ENCODE measurements at places on chromosomes 13 and 19. TPM values are rescaled to one million over a fixed set of nuclear protein-coding genes. Genes with fewer than 3 reads are reported as not detected.

GRCh38 chr13:49292742-49293486 lies 45.2 kb downstream of the CDADC1 start:
- peak; percentile 17 for DNase-seq

GRCh38 chr13:114132419-114133121 lies at the start of gene RASA3:
TSS of gene RASA3 (minus strand) at chr13:114132623. CDS start at chr13:114132489, 134 bp downstream.
- DNase-seq: peak; percentile 93

DNA sequence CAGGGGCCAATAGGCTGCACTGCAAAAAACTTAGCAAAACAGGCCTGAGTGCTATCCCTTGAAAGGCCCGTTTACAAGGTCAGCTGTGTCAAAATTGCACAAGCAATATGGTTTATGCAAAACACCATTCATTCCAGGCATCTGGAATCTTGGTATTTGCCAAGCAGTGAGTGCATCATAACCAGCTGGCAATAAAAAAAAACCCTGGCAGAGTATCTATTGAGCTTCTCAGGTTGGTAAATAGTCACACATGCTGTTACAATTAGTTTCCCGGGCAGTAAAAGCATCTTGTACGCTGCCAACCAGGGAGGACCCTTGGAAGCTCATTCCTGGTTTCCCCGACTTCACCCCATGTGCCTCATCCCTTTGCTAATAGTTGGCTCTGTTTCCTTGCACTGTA lies 21.3 kb downstream of the ZNF77 start:
- no peak for DNase-seq

GRCh38 chr19:12784871-12785430 lies 6.3 kb upstream of the JUNB start:
- no peak for DNase-seq

DNA sequence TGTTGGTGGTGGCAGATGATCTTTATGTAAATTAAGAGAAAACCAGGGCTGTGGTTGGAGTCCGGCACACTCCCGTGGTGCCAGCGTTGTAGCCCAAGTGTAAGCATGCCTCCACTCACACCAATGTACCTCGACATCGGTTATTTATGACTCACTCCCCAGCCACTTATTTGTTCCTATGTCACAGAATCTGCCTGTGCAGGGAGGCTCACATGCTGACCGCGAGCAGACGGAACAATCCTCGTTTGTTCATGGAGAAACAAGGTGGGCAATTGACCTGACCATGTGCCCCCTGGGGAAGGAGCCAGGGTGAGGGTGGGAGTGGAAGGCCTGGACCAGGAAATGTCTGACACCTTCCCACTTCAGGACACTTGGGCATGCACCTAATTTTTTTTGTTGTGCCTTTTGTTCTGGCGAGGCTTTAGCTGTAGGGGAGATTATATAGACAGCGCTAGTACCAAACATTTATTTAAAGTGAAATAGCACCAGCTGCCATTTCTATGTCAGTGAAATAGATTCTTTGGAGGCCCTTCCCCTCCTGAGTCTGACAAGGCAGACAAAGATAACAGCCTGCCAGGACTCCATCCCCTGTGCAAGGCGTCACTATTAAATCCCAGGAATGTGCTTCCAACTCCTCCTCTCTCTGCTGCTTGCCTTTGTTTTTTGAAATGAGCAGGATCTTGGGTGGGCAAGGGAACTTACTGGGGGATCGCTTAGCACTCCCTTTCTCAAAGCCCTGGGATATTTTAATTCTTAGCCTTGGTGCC lies 394.2 kb downstream of the FGF9 start:
- no peak for DNase-seq

DNA sequence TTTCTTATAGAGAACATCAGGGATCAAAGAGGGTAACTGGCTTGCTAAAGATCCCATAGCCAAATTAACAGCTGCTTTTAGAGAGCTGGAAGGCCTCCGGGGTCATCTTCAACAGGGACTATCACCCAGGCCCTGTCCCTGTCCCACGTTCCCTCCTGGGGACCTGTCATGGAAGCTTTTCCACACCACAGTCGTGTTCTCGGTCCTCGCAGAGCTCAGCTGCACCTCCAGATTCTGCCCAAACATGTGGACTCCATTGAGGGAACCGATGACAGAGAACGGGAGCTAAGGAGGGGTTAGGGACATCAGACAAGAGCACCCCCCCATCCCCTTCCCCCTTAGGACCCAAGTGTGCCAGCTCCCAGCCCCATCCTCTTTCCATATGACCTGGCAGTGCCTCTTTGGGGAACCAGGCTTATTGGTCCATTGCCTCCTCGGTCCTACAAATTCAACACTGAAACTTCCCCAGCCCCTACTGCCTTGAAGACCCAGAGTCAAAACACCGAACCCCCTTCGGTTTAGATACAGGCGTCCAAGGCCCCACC lies 568 bp downstream of the FUZ start:
- no peak for DNase-seq

DNA sequence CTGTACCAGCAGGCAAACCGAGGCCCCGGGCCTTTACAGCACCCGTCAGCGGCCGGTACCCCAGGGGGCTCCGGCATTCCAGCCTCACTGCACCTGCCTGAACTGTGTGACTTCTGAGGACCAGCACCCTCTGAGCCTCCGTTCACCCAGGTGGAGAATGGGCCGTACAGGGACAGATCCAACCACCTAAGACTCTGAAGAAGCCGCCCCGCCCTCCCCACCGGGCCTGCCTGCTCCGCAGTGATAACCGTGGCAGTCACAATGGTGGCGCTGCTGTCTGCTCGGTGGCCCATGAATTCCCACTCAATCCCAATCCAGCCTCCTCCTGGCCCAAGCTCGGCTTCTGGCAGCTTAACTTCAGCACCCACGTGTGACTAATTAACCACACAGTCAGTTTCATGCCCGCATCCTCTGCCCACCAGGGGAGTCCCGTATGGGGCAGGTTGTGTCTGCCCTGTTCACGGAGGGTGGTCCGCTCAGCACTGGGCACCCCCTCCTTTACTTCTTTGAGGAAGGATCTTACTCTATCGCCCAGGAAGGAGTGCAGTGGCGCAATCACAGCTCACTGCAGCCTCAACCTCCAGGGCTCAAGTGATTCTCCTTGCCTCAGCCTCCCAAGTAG lies 3.4 kb downstream of the TCF3 start:
- DNase-seq: no peak

- no peak for DNase-seq
These were observed 6.6 kb downstream of the ZNF837 start for GRCh38 chr19:58374200-58374599.

DNA sequence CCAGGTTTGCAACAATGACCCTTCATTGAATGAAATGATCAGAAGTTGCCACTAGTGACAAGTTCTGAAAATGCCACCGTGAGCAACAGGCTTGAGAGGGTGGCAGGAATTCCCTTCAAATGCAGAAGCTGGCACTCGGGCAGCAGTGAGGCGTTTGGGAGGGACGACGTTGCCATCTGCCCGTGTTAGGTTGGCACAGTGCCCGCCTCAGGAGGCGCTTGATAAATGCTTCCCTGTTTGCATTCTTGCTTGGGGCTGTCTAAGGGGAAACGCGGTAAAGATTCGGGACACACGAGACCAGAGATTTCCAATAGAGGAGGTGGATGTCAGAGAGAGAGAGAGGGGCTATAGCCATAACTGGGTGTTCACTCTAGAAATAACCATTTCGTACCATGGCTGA lies 101.9 kb downstream of the TEX29 start:
- no peak for DNase-seq

DNA sequence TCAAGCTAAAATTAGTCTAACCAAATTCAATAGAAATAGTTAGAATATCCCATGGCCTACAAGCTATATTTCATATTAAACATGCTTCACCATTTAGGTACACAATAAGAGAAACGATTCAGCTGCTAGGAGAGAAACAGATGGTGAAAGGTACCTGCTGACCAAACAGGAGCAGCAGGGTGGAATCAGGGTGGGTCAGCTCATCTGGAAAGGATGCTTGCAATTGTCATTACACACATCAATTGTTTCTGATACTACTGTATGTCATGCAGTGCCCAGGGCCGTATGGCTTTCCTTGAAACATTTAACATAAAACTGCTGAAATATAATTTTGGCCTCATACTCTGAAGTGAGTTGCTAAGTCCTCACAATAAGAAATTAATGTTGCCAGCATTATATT lies 776.0 kb downstream of the DACH1 start:
- no peak for DNase-seq

Gene ARRDC5
- not detected for total RNA-seq

Gene KCNJ14
- 1.6 TPM for total RNA-seq

Gene CRYL1
- total RNA-seq: 3.4 TPM

Gene ARL11
- total RNA-seq: 0.45 TPM

Gene SCEL
- not detected for total RNA-seq

All from K562 (cell line).